ENCODE measurements at places on chromosomes 2 and 18. TPM values are rescaled to one million over a fixed set of nuclear protein-coding genes. Genes with fewer than 3 reads are reported as not detected.
A peak's percentile ranks its signal among the peaks of the same experiment; 100 is the strongest.

GRCh38 chr18:46615720-46616119 is 41.3 kb downstream of the LOXHD1 start:
- no peak overlapping the region for H3K27ac ChIP-seq
- DNase-seq: no peak
- H3K27me3 ChIP-seq: peaks cover 18% of the 10 kb centered on the region
- no peaks in the 10 kb centered on the region for H3K36me3 ChIP-seq

- peaks cover 22% of the 10 kb centered on the region for H3K27me3 ChIP-seq
- no peak overlapping the region for H3K27ac ChIP-seq
- H3K4me3 ChIP-seq: no peak overlapping the region
- H3K4me1 ChIP-seq: no peaks in the 10 kb centered on the region
- no peak for DNase-seq
Measured at GRCh38 chr2:20397811-20398447, 47.3 kb upstream of the PUM2 start.

GRCh38 chr2:215862351-215862771 is 151.0 kb downstream of the MREG start:
- no peaks in the 10 kb centered on the region for H3K4me1 ChIP-seq
- peaks cover 11% of the 10 kb centered on the region for H3K27me3 ChIP-seq
- H3K27ac ChIP-seq: no peak overlapping the region
- H3K36me3 ChIP-seq: no peaks in the 10 kb centered on the region

DNA sequence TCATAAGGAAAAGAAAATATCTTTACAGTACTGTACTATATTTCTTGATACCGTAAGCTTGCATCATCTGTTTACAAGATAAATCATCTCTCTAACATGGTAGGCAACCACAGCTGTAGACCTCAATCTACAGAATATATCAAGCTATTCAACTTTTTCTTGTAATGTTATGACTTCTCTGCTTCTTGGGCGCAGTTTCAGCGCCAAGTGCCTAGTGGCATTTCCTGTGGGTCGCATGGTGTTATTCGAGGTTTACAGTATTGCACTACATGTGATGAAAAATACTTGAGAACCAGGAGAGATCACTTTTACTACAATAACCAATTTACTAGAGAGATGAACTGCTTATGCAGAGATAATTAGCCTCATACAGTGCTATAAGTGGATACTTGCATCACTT is 34.0 kb upstream of the SESTD1 start:
- H3K4me1 ChIP-seq: no peaks in the 10 kb centered on the region
- H3K4me3 ChIP-seq: no peak overlapping the region
- no peaks in the 10 kb centered on the region for H3K36me3 ChIP-seq
- H3K27ac ChIP-seq: no peak overlapping the region
- DNase-seq: no peak

DNA sequence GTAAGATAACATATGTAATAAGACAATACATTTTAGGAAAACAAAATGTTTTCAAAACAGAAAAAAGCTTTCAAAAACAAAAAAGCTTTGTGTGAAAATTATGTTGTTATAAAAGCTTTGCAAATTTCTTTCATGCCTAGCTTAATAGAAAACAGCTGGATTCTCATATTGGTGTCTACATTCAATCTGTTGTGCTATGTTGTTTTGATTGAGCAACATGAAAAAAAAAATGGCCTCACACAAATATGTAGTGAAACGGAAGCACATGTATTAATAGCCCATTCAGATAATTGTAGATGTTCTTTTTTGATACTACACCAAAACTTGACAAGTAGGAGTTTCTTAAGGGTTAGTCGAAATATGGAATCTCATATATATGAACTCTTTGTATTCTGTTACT is 197.5 kb downstream of the ZEB2 start:
- no peak overlapping the region for H3K4me3 ChIP-seq
- H3K36me3 ChIP-seq: peaks cover 58% of the 10 kb centered on the region
- DNase-seq: no peak
- peaks cover 67% of the 10 kb centered on the region for H3K4me1 ChIP-seq

DNA sequence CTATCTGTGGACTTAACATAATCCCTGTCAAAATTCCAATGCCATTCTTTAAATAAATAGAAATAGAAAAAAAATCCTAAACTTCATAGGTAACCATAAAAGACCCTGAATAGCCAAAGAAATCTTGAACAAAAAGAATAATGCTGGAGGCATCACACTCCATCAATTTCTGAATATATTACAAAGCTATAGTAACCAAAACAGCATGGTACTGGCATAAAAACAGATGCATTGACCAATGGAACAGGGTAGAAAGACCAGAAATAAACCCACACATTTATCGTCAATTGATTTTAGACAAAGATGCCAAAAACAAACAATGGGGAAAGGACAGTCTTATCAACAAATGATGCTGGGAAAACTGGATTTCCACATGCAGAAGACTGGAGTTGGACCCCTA is 205.7 kb downstream of the VAPA start:
- H3K4me1 ChIP-seq: peaks cover 11% of the 10 kb centered on the region
- no peak overlapping the region for H3K4me3 ChIP-seq
- H3K27ac ChIP-seq: no peak overlapping the region
- peaks cover 2% of the 10 kb centered on the region for H3K27me3 ChIP-seq
- H3K36me3 ChIP-seq: no peaks in the 10 kb centered on the region
- no peak for DNase-seq

DNA sequence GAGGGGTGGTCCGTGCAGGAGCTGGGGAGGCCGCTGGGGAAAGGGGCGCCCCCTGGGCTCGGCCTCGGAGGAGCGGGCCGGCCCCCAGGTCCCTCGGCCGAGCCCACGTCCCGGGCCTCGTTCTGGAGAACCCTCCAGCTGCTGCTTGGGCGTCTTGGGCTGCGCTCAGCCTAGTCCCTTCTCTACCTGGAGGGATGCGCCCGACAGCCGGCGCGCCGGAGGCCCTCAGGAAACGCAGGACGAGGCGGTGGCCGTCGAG is 293 bp upstream of the D2HGDH start:
- no peaks in the 10 kb centered on the region for H3K27me3 ChIP-seq
- no peak overlapping the region for H3K27ac ChIP-seq
- DNase-seq: no peak
- H3K4me3 ChIP-seq: peak overlapping the region; percentile 42

GRCh38 chr2:187988348-187988747 is 303.3 kb upstream of the GULP1 start:
- H3K4me3 ChIP-seq: no peak overlapping the region
- H3K4me1 ChIP-seq: peaks cover 19% of the 10 kb centered on the region
- no peak for DNase-seq
- no peaks in the 10 kb centered on the region for H3K36me3 ChIP-seq
- no peak overlapping the region for H3K27ac ChIP-seq

GRCh38 chr2:232817756-232818155 is 41.4 kb upstream of the KCNJ13 start:
- no peak overlapping the region for H3K27ac ChIP-seq
- DNase-seq: no peak
- peaks cover 79% of the 10 kb centered on the region for H3K36me3 ChIP-seq
- no peak overlapping the region for H3K4me3 ChIP-seq

- no peaks in the 10 kb centered on the region for H3K27me3 ChIP-seq
- peaks cover 2% of the 10 kb centered on the region for H3K4me1 ChIP-seq
- no peak overlapping the region for H3K27ac ChIP-seq
- DNase-seq: no peak
Measured at GRCh38 chr2:238462782-238463396, 36.2 kb downstream of the ASB1 start.

- peaks cover 6% of the 10 kb centered on the region for H3K4me1 ChIP-seq
- no peak overlapping the region for H3K27ac ChIP-seq
- no peak overlapping the region for H3K4me3 ChIP-seq
- peaks cover 3% of the 10 kb centered on the region for H3K36me3 ChIP-seq
Measured at GRCh38 chr2:105380432-105381100, 18.3 kb downstream of the FHL2 start.

AQP12B gene
- total RNA-seq: not detected

CAPN14 gene
- 0.18 TPM for total RNA-seq

SIX3 gene
- total RNA-seq: 0.25 TPM
